ENCODE measurements at places on chromosomes 12 and 14. TPM values are rescaled to one million over a fixed set of nuclear protein-coding genes. Genes with fewer than 3 reads are reported as not detected.

The RAB21 gene
- 24.2 TPM for total RNA-seq

The SALL2 gene
- total RNA-seq: 30.4 TPM

The ARHGEF25 gene
- total RNA-seq: 22.4 TPM

The GMPR2 gene
- 48.9 TPM for total RNA-seq

The RILPL1 gene
- 6.2 TPM for total RNA-seq

The ADGRD1 gene
- total RNA-seq: 5.1 TPM

The MGST1 gene
- total RNA-seq: 14.5 TPM

The DNM1L gene
- total RNA-seq: 198 TPM

The CFAP251 gene
- total RNA-seq: 12.9 TPM

The EGLN3 gene
- total RNA-seq: 14.3 TPM

The PTHLH gene
- total RNA-seq: 2.1 TPM

The RPS6KL1 gene
- 39.9 TPM for total RNA-seq

The SYNE3 gene
- 4.6 TPM for total RNA-seq

The PPHLN1 gene
- total RNA-seq: 70.8 TPM

The OTUB2 gene
- total RNA-seq: 11.3 TPM

The RERG gene
- 9.0 TPM for total RNA-seq

The CLEC1B gene
- total RNA-seq: not detected

The SRRM4 gene
- total RNA-seq: 11.5 TPM

The YAF2 gene
- 62.5 TPM for total RNA-seq

The NGB gene
- total RNA-seq: 17.8 TPM

The CYP46A1 gene
- 19.6 TPM for total RNA-seq

The EIF2B1 gene
- total RNA-seq: 26.8 TPM

The RNASE4 gene
- 1.2 TPM for total RNA-seq

The SERPINA4 gene
- not detected for total RNA-seq

The VRTN gene
- not detected for total RNA-seq

The DDN gene
- 15.0 TPM for total RNA-seq

The TTC6 gene
- 10.4 TPM for total RNA-seq

The PDZRN4 gene
- 60.0 TPM for total RNA-seq

The ACOT6 gene
- not detected for total RNA-seq

The OTOGL gene
- 0.46 TPM for total RNA-seq

The DAD1 gene
- total RNA-seq: 128 TPM

The PAPLN gene
- total RNA-seq: 1.4 TPM

The LYZ gene
- total RNA-seq: 7.4 TPM

The KERA gene
- total RNA-seq: 0.23 TPM

The PRIM1 gene
- 21.9 TPM for total RNA-seq

All from diencephalon (tissue), 1 donor.